Upper lobe of left lung (tissue), 6 donors: ENCODE measurements at places on chromosomes 11 and 22.

- no peak for DNase-seq
Observed at GRCh38 chr22:32710896-32711295, 90.6 kb upstream of the TIMP3 start.

GRCh38 chr11:83156996-83157593 is at the start of gene PCF11:
Gene PCF11 (plus strand): TSS chr11:83157131. CDS start chr11:83157440, 309 bp downstream.
- no peak for DNase-seq

DNA sequence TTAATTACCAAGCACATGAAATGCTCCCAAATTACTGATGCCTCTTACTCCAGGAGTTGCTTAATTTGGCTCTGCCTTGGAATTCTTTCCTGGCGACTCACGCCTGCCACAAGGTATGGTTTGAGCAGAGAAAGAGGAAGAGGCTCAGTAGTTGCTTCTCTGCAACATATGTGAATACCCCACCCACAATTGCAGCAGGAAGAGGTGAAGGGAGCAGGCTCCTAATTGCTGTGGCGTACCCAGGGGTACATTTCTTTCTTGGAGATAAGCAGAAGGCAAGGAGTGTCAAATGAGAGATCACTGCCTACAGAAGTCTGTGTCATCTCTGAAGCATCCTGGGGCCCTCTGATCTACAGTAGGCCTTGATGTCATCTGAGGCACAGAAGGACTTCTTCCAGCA is 10.6 kb upstream of the NNMT start:
- DNase-seq = no peak

- no peak for DNase-seq
Observed at GRCh38 chr22:26660961-26661578, 3.7 kb downstream of the MIAT start.

DNA sequence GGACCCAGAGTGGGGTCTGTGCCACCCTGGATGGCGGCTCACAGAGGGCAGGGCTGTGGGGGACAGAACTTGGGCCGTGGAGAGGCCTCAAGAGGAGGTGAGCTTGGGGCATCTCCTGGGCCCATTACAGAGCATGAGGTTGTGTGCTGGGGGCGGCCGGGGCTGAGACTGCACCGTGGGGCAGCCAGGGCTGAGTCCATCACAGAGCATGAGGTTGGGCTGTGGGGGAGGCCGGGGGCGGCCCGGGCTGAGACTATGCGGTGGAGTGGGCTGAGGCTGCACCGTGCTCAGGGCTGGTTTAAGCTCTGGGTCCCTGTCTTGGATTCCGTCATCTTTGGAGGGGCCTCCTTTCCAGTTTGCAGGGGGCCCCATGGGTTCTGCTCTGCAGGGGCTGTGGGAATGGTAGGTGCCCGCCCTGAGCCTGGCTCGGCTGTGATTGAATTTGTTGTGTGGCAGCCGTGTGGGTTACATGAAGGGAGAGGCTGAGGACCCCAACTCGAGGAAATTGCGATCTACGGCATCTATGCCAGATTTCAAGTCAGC is 38.1 kb upstream of the MUC5AC start:
- DNase-seq = no peak

- no peak for DNase-seq
Observed at GRCh38 chr11:59207988-59208451, 4.7 kb downstream of the MPEG1 start.

DNA sequence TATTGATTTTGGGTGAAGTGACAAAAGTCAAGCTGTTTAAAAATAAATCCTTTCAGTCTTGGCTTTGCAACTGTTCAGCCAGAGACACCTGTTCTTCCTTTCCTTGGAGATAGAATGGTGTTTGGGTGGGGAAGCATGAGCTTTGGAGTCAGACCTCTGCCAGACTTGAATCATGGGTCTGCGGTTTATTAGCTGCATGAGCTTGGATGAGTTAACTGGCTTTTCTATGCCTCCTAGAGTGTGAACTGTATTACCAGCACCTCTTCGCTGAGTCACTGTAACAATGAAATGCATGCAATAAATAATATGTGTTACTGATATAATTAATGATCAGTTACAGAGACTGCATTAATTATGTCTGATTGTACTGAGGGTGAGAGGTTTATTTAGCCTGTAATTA is 13.5 kb upstream of the MYEOV start:
- DNase-seq = no peak

DNA sequence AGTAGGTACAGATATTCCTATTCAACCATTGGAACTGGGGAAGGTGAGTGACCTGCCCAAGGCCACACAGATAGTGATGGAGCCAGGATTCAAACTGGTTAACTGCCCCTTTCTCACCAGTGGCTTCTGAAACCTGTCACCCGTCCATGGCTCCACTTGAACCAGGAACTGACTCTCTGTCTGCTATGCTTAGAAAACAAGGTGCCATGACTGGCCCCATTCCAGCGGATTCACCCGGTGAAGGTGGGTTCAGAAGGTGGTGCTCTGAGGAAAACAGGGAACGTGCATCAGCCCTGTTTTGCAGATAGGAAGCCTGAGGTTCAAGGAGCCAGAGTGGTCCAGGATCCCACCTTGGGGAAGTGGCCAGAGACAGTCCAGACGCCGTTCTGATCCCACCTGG is 2.6 kb upstream of the PATZ1 start:
- no peak for DNase-seq

DNA sequence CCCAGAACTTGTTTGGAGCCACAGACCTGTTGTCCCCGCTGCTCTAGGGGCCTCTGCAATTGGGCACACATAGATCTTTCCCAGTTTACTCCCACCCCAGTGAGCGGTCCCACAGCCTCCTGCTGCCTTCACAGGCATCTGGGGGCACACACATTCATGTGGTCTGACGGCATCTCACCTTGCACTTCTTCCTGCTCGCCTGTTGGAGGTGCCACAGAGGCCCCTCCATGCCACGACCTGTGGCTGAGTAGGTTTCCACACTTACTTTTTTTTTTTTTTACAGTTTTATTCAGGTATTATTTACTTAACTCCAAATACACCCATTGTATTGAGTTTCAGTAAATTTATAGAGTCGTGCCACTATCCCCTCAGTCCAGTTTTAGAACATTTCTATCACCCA is 68.9 kb upstream of the SEPTIN5 start:
- DNase-seq = no peak

DNA sequence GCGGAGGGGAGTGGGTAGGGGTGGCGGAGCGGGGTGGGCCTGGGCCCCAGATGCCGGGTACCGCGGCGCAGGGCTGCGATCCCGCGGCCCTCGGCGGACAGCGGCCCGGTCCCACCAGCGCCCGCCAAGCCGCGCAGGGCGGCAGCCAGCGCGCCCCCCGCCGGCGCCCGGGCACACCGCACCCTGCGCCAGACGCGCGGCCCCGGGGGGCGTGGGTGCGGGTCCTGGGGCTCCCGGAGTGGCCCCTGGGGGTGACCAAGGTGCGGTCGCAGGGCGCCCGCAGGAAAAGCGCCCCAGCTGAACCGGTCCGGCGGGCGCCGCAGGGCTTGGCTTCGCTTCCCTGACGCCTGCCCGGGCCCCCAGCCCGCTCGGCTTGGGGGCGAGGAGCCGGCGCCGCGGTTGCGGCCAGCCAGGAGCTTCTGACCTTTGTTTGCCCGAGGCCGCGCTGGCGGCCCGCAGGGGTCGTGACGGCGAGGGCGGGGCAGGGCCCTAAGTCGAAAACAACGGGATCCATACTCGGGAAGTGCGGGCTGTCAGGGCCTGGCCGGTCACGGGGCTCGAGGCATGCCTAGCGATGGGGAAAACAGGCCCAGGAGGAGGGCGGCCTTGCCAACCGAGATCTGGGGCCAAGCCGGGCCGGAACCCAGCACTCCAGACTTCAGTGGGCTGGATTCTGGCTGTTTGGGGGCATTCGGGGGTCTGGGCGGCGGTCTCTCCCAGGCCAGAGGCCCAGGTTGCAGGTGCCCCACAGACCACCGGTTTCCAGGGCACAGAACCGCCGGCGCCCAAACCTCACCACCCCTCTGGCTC is 581 bp upstream of the AP5B1 start:
- peak; percentile 90 for DNase-seq

DNA sequence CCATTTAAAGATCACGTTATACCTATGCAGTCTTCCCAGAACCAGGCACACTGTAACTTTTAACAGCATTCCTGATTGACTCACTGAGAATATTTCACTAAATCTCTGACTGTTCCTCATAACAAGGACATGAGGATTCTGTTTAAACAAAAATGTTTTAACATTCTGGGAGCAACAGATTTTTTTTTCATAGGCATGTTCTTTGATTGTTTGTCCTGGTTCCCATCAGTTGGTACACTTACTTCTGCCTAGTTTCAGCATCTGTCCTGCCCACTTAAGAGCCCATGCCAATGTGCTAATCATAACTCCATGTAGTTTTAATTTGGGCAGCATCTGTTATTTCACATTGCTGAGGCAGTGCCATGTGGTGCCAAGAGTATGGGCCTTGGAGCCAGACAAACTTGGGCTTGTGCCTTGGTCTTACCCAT is 138.5 kb upstream of the CTSC start:
- no peak for DNase-seq

DNA sequence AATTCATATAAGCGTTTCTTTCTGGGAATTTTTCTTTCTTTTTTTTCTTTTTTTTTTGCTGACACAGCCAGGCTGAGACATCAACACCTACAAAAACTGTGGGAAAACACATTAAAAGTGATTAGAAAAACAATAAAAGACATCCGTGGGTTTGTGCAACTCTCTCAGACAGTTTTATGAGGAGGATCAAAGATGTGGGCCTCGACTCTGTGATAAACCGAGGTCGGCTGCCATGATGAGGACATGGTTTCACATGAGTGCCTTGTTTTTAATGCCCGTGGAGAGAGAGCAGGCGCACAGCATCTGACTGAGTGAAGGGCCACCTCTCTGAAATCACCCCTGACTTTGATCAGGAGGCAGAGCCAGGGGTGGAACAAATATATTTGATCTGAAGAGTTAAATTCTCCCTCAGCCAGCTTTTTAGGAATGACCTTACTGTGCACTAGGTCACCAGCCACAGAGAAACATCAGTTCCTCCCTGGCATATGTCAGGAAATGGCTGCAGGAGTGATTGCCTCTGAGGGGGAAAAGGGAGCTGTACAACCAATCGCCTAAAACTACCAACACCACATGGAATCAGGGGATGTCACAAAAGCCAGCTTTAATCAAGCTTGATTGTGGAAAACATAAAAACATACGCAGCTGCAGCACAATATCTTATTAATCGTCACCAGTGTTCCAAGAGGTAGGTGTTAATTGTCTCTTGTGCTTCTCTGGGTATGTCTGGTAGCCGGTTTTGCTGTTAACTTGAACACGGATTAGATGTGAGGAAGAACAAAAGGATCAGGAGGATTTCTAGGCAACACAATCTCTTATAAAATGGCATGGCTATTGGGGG is 164.7 kb downstream of the MAML2 start:
- DNase-seq = no peak

DNA sequence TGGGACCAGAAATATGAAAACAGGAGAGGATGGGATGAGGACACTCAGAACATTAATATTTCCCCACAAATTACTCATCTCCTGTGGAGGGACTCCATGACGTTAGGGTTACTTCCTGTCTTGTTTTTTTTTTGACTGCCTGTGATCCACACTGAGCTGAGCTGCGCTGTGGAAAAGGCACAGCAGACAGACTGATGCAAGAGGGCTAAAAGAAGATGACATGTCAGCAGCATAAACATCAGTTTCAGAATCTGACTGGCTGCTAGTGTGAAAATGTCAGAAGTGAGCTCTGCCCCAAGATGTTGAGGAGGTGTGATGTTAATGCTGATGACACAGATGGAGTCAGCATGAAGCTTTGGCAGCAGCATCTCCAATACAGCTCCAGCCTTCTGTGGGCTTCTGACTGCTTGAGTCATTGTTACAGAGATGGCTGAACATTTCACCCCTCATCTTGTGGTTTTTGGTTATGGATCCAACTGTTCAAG is 286.8 kb downstream of the BLID start:
- DNase-seq = no peak

GRCh38 chr22:50702261-50702671 is 29.6 kb downstream of the SHANK3 start:
- DNase-seq = no peak

DNA sequence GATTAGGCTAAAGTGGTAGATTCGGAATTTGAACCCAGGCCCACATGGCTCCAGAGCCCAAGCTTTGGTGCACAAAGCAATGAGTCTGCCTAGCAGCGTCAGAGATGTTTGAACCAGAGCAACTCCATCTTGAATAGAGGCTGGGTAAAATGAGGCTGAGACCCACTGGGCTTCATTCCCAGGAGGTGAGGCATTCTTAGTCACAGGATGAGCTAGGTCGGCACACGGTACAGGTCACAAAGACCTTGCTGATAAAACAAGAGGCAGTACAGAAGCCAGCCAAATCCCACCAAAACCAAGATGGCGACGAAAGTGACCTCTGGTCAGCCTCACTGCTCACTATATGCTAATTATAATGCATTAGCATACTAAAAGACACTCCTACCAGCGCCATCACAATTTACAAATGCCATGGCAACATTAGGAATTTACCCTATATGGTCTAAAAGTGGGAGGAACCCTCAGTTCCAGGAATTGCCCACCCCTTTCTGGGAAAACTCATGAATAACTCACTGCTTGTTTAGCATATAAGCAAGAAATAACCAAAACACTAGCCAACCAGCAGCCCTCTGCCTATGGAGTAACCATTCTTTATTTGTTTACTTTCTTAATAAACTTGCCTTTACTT is 40.3 kb upstream of the DAGLA start:
- no peak for DNase-seq

DNA sequence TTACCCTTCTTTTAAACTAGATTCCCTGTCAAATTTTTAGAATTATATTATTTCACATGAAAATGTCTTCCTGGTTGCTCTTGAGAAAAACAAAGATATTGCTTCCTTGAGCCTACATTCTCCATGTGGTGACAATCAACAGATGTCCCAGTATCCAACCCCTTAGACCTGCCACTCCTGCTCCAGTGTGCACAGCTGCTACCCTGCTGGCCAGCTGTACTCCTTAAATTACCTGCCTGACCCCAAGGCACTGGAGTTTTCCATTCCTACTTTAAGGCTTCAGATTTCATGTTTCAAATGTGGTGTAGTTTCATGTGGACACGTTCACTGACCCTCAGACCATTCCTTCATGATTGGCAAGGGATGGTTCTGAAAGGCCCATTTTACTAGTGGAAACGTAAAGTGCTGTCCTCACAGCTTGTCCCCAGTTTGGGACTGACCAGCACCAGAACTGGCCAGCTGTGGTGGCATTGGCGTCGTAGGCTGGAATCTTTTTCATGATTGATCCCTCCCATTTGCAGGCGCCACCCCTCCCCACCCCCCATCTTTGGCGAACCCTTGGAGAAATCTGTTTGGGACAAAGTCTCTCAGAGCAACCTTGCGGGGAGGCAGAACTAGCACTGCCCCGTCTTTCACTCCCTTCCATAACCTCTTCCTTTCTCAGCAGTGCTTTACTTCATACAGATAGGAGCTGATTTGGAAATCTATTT is 123.5 kb downstream of the DBX1 start:
- DNase-seq = no peak

DNA sequence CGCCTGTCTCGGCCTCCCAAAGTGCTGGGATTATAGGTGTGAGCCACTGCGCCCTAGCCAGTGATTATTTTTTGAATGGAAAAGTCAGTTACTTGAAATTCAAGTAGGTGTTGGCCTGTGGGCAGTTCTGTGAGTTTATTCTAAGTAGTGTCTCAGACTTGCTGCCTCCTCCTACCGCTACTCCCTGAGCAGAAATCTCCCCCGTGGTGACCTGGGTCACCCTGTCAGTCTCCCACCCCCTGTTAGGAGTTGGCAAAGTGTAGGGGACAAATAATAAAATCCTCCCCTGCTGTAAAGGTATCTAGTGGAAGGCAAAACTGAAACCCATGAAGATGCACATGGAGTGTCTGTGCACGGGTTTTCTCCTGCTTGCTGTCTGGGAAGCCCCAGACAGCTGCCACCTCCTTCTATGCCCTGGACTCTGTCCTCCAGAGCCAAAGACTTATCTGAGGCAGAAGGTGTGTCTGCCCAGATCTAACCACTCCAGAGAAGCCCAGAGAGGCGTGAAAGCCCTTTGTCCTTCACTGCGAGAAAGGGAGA is 26.3 kb downstream of the SNAP29 start:
- no peak for DNase-seq
